ENCODE measurements at places on chromosomes 3 and 15.
A peak's percentile ranks its signal among the peaks of the same experiment; 100 is the strongest.

- no peak for DNase-seq
Measured at GRCh38 chr15:91214675-91215590, 114.9 kb downstream of the SV2B start.

- DNase-seq, result no peak
Measured at GRCh38 chr3:194615226-194615625, 18.0 kb downstream of the TMEM44 start.

- DNase-seq, result peak; percentile 80
Measured at GRCh38 chr3:113695786-113696645, at the start of gene USF3. USF3 (minus strand) TSS chr3:113696642; CDS start chr3:113674878, 21,764 bp downstream.

DNA sequence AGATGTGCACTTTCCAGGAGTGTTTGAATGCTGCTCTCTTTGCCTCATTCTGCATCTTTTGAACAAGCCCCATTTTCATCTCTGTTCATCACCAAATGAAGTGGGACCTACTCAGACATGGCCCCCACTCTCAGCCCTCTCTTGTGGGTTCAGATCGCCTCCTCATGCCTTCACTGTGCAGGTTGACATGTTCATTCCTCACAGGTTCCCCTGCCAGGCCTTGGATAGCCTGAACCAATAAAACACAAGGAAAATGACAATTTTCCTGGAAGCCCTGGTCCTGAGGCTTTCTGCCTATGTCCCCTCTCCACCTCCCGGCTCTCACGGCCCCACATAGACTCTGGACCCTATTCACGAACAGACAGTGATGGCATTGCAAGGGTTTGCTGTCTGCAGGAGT lies 17.7 kb downstream of the KLF15 start:
- no peak for DNase-seq

- DNase-seq, result no peak
Measured at GRCh38 chr3:37262816-37263393, 88.5 kb upstream of the LRRFIP2 start.

DNA sequence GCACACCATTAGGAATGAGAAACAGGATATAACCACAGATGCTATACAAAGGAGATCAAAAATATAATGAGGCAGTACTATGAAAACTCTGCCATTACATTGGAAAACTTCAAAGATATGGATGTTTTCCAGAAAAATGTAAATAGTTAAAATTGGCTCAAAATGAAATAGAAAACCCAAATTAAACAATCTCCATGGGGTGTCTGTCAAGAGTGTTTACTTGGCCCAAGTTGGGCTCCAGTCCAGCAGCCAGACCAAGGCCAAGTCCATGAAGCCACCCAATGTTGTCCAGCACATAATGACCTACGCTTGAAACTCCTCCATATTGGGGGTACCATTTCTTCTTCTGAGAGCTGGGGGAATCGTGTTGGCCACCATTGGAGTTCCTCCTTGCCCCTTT lies 37.1 kb downstream of the CTXND1 start:
- no peak for DNase-seq

DNA sequence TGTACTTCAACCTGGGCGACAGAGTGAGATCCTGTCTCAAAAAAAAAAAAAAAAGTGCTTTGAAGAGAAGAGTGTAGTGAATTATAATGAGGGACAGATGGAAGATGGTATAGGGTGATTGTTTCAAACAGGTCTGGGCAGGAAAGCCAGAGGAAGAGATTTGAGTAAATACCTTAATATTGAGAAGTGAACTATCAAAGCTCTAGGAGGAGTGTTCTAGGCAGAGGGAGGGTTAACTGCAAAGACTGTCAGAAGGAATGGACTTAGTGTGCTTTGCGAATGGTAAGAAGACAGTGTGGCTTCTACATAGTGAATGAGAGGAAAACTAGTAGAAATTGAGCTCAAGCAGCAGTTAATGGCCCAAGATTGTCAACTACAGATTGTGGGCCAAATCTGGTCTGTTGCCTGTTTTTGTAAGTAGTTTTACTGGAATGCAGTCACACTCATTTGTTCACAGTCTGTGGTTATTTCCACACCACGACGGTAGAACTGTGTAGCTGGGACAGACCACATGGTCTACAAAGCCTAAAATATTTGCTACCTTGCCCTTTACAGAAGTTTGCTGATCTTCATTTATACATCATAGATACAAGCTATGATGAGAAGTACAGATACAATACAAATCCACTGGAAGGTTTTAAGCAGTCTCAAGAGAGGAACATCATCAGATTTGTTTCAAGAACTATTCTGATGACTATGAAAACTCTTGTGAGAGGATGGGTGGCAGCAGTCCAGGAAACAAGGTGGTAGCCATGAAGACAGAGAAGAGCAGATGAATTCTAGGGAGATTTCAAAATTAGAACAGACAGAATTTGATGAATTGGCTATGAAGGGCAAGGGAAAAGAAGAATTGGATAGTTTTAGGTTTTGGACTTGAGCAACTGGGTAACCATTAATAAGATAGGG lies 16.5 kb upstream of the USP50 start:
- DNase-seq, result no peak

DNA sequence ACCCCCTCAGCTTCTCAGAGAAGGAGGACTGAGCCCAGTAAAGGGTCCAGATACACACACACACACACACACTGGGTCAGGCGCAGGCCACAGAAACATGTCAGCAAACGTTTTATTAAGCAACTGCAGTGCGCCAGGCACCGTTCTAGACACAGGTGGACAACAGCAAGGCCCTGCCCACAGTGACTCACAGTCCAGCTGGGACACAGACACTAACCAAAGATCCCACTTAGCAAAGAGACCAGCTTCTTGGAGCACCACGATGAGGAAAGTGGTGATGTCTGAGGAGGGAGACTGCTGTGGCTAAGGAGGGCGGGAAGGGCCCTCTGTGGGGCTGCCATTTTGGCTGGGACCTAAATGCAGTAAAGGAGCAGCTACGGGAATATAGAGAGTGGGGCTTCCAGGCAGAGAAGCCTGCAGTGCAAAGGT lies 2.8 kb upstream of the VILL start:
- DNase-seq, result no peak

DNA sequence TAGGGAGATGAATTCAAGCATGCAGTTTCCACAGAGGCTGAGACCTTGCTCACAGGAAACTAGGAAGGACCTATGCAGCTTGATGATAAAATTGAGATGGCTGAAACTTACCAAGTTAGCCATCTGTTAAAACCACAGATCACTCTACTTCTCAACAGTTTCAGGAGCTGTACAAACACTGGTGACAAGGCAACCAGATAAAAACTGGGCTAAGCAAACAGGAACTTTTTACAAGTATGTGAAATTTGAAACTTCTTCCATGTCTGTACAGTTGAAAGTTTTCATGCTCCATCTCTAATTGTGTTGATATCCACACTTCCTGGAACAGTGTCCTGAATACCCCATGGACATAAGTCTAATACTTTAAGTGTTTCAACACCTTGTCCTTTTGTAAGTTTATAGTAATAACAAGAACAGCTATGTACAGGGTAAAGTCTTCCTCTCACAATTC lies 78.2 kb downstream of the FAIM start:
- no peak for DNase-seq

DNA sequence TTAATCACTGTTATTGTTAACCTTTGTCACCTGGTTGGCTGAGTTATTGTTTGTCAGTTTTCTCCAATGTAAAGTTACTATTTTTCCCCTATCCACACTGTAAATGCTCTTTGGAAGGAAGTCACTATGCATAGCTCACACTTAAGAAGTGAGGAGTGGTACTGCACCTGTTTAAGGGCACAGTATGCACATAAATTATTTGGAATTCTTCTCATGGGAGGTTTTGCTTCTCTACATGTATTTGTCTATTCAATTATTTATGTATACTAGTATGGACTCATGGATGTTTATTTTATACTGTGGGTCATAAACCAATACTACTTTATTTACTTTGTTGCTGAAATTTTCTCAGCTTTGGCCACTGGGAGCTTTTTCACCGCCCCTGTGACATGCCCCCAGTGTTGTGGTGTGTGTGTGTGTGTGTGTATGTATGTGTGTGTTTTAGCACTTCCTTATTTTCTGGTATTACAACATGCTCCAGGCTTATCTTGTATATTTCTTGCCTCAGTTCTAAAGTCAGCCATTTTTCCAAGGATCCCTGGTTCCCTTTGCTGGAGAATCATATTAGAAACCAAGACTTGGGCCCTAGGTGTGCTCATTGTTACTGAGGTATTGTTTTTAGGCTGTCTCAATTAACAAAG lies 290.5 kb downstream of the KBTBD8 start:
- DNase-seq, result no peak

GRCh38 chr3:33364531-33365128 lies 75.6 kb downstream of the UBP1 start:
- DNase-seq, result no peak

- DNase-seq, result no peak
Measured at GRCh38 chr15:40584191-40584590, 9.9 kb upstream of the KNL1 start.

GRCh38 chr3:194254040-194254439 lies 97.1 kb downstream of the CPN2 start:
- no peak for DNase-seq

DNA sequence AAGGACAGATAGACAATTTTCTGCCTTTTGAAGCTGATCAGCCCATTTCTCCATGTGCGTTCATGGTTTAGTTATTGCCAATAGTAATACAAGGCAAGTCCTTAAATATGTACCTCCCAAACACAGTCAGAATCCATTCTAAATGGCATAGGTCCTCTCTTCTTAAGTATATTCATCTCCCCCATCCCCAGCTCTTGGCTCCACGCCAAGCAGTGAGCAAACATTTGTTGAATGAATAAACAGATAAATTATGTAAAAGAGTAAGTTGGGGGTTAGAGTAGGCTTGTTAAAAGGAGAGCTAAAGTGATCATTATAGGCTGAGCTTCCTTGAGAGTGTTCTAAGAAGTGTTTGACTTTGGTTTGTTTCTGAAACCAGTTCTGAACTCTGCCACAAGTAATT lies 241.3 kb downstream of the ITPR1 start:
- DNase-seq, result no peak

- no peak for DNase-seq
Measured at GRCh38 chr3:183439515-183439914, 11.1 kb upstream of the MCF2L2 start.

DNA sequence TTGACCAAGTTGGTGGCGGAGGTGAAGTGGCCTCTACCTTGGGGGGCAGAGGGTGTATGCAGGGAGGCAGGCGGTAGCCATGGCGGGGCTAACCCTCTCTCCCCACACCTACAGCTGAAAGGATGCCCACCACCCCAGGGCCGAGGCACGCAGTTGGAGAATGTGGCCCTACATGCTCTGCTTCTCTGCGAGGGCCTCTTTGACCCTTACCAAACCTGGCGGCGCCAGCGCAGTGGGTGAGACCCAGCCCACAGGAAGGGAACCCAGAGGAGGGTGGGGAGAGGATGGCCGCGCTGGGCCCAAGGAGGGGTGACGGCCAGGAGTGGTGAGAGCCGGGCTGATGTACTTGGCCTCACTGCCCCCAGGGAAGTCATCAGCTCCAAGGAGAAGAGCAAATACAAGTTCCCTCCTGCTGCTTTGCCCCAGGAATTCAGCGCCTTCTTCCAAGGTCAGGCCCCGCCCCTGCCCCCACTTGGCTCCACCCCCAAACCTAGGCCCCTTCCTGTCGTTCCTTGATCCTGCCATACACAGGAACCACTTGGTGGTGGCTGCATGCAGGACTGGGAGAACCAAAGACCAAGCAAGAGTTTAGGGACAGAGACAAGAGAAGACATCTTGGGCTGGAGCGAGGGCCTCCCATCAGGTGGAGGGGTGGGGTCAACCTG lies 9.8 kb downstream of the NBEAL2 start:
- no peak for DNase-seq

GRCh38 chr3:167148136-167148535 lies 232.0 kb downstream of the ZBBX start:
- no peak for DNase-seq

GRCh38 chr3:81782585-81782984 lies 21.1 kb upstream of the GBE1 start:
- DNase-seq, result no peak

- no peak for DNase-seq
Measured at GRCh38 chr3:184693011-184693975, 18.6 kb downstream of the MAGEF1 start.

Data from T-helper 1 cell (primary cell).